Kidney glomerular epithelial cell (primary cell): ENCODE measurements at places on chromosomes 4 and X.

- no peak for DNase-seq
Measured at GRCh38 chr4:117311215-117311614, 225.8 kb upstream of the TRAM1L1 start.

DNA sequence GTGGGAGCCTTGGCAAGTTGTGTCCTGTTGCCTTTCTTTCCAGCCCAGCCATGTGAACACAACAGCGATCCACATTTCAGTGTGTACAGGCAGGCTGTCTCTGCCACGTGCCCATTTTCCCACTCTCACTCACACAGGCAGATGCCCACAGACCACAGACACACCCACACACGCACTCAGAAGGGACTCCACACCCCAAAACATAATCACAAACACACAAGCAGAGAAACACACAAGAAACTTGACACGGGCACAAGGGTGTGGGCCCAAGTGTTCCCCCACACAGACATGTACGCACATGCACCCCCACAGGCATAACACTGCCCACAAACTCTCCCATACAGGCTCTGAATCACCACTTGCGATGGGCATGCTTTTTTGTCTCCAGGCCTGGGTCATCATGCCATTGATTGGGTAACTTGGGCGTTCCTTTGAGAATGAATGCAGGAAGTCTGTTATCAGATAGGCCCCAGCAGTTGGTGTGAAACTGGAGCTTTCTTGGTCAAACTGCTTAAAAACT, 84.3 kb downstream of the NBDY start:
- no peak for DNase-seq

DNA sequence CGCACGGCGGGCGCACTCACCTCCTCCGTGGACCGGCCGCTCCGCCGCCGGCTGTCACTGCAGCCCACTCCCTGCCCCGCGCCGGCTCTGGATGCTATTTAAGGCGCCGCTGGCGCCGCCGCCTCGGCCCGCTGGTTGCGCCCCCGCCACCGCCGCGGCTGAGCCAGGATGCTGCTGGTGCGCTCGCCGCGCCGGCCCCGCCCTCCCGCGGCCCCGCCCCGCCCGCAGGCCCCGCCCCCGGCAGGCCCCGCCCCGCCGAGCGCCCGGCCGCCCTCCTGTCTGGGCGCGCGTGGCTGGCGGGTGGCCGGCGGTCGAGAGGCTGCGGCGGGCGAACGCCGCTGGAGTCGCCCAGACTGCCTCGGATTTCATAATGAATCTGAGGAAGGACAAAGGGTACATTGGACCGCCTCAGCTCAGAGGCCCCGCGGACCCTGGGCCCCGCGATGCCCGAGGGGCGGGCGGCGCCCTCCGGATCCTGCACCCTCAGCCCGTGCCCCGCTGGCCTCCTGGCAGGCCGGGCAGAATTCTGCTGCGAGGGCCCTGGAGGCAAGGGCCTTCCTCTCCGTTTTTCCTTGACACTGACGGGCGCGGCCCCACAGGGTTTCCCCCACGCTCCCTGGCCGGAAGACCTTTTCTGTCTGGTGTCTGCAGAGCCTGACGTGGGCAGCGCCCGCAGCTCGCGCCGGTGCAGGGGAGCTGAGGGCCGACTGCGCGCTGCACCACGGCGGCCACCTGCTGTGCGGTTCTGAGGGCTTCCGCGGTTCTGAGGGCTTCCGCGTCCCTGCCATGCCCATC, at the start of gene ACSL1:
Gene ACSL1, minus strand, starts transcription at position 73 of the 795 bp plus-strand sequence. CDS start 22,454 bp downstream, outside the sequence.
- DNase-seq = peak; percentile 48

GRCh38 chr4:159010100-159010499, 92.8 kb upstream of the RAPGEF2 start:
- DNase-seq = no peak

DNA sequence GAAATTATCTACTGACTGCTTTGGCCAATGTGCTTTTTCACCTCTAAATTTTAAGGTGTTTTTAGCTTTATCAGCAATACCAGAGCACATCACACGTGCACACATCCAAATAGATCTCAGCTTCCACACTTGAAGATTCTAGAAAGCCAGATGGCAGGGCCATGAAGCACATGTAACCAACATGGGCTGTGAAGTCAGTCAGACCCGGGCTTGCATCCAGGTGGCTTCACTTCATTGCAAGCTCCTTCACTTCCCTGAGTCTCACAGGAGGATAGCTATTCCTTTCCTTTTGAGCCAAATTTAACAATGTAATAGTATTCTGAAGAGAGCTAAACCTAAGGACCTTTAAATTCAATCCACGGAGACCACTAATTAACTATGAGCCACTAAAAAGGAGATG, 86.5 kb downstream of the SH3RF1 start:
- no peak for DNase-seq

DNA sequence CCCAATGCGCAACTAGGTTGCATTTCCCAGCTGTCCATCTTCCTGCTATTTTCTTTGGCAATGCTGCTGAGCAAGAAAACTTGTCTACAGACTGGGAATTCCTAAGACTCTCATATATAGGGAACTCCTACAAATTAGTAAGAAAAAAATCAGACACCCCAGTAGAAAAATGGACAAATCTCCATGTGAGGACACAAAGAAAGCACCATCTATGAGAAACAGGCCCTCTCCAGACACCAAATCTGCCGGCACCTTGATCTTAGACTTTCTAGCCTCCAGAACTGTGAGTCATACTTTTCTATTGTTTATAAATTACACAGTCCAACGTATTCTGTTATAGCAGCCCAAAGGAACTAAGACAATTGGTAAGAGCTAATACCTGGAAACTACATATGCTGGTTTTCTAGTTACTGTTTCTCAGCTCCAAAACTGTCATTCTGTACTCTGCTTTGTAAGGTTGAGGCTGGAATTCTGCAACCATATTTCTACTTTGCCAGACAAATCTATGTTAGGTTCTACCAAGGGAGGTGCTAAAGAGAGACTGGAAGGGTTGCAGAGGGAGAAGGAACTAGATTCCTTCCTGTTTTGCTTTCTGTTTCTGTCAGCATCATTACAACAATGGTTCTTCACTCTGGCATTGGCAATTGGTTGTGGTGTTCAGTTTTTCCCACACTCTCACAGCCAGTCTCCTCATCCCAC, 35.7 kb upstream of the FAM241A start:
- DNase-seq = peak; percentile 42

- DNase-seq = no peak
Measured at GRCh38 chr4:176453079-176453478, 133.3 kb downstream of the SPCS3 start.

- no peak for DNase-seq
Measured at GRCh38 chr4:159188646-159189045, 85.8 kb downstream of the RAPGEF2 start.

DNA sequence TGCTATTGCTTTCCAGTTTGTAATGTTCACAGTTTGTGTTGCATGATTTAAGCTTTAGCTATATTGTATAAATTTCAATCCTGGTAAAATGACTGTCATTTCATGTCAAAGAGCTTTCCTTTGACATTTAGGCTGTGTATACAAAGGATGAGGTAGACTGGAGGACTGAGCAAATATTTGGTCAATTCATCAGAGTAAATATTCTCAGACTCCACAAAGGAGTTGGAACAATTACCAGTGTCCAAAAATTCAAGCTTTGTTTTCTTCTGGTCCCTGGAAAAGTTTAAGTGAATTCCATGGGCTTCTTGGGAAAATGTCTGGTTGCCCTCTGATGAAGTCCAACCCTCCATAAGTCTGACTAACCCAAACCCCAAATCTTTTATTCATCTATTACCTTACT, 682.4 kb downstream of the DACH2 start:
- DNase-seq = no peak

GRCh38 chr4:7466215-7466614, 31.5 kb upstream of the PSAPL1 start:
- DNase-seq = no peak

DNA sequence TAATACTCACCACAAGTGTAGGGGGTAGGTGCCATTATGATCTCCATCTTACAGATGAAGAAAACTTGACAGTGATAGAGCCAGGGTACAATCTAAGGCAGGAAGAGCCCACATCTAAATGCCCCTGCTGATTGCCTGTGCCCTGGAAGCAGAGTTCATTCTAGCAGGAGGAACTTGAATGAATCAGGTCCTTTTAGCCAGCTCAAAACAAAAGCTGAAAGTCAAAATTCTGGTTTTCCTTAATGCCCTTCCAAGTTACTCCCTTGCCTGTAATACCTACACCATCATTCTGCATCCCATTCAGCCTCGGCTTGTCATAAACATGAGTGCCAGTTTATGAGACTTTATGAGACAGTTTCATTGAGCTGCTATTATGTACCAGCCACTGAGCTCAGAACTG, 89.6 kb downstream of the SCD5 start:
- DNase-seq = no peak

DNA sequence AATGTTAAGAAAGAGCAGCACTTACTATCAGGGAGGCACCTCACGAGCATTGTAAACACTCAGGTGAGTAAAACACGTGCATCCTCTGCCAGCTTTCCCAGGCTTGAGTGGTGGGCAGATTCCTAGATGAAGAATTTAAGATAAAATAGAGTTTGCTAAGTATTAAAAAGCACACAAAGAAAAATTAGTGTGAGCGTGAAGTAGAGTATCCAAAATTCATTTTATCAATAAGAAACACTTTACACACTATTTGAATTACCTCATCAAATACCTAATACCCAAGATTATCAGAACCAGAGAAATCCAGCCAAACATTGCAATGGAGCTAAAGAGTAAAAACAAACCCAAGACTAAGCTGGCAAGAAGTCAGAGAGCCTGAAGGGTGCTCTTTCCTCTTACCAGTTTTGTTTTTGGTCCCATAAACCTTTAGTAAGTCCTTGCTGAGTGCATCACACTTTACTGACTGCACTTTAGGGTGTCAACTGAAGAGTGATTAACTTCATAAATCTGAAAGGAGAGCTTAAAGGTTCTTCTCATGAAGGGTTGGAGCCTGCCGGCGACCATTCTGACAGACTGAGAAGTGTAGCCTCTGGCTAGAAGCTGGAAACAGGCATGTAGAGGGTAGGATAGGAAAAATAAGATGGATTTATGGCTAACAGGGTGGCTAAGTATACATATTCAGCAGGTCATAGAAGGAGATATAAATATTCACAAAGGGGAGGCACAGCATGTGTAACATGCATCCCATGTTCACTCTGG, 151.1 kb downstream of the SLC7A11 start:
- DNase-seq = no peak

DNA sequence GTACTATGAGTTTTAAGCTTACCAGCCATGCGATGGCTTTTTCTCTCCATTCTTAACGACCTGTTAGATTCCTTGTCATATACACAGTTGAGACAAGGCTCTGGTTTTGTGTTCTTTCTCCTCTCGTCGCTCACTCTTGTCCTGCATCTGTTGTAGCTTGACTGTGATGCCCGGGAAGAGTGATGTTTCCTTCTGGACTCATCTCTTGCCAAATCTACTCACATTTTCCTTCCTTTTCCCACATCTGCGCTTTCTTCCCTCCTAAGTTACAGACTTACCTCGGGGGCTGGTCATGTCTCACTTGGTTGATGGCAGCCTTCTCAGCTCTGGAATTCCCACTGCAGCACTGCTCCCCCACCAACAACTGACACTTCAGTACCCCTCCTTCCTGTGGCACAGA, 4.8 kb upstream of the MAP7D3 start:
- no peak for DNase-seq

GRCh38 chr4:13263967-13264525, 220.1 kb downstream of the RAB28 start:
- DNase-seq = no peak

DNA sequence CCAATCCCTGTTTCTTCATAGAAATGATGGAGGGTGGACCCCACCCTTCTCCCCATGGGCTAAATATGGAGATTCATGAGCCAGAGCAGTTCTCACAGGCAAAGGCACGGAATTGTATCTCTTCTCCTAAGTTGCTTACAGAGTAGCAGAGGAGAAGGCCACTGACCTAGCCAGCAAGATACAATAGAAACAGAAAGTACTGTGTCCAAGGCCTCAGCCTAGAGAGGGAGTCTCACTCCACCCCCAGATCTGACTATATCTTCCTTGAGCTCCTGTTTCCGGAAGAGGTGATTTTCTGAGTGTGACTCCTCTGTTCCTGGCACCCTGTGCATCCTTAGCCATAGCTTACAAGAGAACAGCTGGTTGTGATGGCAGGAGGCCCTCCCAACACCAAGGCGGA, at the start of gene FATE1:
Gene FATE1, plus strand, starts transcription at position 284 of the 400 bp plus-strand sequence. Its CDS starts 85 bp downstream, at position 369.
- no peak for DNase-seq

- peak; percentile 66 for DNase-seq
Measured at GRCh38 chr4:7070729-7071511, 3.1 kb upstream of the GRPEL1 start.

DNA sequence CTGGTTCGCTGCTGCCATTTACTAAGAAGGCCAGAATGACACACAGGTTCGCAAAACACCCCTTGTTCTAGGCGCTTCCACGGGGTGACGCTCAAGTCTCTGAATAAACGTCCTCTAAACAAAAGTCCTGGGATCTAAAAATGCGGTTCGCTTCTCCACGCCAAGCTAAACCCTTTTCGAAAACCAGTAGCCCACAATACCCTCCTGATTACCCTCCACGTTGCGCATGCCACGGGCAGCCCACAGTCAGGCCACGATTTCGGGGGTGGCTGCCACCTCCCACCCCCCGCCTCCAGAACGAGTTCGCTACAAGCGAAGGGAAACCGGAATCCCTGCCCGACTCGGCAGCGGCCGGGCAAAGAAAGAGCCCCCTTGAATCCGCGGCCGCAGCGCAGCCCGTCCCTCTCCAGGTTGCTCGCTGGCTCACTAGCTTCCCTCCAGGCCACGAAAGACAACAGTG, 423 bp downstream of the RPL39 start:
- DNase-seq = no peak

DNA sequence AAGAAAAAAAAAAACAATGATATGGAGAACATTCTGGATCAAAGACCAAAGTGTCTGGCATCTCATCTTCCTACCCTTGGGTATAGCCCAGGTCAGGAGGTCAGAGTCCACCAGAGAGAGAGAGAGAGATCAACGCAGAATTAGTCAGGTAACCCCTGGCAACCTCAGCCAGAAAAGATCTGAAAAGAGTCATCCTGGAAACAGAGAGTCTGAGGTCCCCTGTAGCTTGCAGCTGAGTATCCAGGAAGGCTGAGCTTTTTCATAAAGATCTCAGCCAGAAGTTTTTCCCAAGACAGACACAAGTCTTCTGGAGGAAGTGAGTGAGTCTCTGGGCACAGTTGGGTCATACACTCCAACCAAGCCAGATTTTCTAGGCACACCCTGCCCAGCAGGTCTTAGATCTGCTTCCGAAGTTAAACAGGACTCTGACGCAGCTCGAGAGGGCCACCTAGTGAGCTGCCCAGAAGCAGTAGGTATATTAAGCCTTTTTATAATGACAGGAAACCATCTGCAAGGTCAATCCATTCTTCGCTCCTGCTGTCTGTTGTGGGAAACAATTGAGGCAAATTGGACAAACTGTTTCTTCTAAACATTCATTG, 35.7 kb downstream of the ACE2 start:
- DNase-seq = no peak

- DNase-seq = no peak
Measured at GRCh38 chrX:139842326-139843185, 90.3 kb downstream of the ATP11C start.
